Cerebellar cortex (tissue), 1 donor: ENCODE measurements at places on chromosomes 6 and 20.

DNA sequence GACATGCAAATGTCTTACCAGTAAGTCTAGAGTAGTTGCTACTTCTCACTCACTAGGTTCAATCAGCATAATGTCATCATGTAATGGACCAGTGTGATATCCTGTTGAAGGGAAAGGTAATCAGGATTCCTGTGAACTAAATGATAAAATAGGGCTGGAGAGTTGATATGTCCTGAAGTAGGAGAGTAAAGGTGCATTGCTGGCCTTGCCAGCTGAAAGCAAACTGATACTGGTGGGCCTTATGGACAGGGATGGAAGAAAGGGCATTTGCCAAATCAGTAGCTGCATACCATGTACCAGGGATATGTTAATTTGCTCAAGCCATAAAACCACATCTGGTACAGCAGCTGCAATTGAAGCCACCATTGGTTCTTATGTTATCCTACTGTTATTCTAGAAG is 37.5 kb upstream of the IYD start:
- no peak for DNase-seq

- peak; percentile 91 for DNase-seq
Observed at GRCh38 chr20:2879146-2879545, 5.9 kb downstream of the PTPRA start.

GRCh38 chr6:1399085-1399780 is 9.9 kb downstream of the FOXF2 start:
- DNase-seq: no peak

DNA sequence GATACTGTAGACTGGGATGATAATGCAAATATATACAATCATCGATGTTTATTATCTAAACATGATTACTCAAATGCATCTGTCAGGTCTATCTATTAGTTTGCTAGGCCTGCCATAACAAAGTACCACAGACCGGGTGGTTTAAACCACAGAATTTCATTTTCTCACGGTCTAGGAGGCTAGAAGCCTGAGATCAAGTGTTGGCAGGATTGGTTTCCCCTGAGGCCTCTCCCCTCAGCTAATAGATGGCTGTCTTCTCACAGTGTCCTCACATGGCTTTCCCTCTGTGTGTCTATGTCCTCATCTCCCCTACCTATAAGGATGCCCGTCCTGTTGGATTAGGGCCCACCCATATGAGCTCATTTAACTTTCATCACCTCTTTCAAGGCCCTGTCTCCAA is 512.6 kb upstream of the SLC35B3 start:
- DNase-seq: no peak

GRCh38 chr6:70423189-70424134 is 10.2 kb downstream of the FAM135A start:
- DNase-seq: no peak

DNA sequence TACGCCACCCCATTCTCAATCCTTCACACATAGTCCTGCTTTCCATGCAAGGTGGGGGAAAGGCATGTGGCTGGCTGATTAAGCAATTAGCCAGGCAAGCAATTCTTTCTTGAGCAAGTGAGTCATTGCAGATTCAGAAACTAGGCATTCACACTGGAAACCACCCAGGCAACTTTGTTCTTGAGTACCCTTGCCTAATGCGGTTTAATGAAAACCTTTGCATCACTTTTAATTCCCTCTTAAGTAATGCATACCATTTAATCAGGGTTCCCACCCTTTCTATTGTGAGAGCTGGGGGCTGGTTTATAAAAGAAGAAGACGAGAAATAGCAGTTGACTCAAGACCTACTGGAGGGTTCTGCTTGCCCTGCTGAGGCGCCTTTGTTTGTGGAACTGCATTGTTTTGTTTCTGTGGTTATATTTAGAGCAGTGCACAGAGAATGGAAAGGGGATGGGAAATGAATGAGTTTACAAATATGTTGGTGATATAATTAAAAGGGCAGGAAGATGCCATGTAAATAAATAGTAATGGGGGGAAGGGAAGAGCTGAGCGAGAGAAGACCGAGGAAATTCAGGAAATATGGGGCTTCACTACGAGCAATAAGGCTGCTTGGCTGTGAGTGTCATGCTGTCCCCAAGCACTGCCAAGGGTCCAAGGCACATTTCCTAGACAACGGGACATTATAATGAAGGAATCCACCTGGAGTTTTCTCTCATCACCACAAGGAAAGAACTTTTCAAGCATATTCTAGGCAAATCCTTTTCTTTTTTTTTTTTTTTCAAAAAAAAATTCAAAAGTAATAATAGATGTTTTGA is 48.8 kb upstream of the TSHZ2 start:
- DNase-seq: no peak

- DNase-seq: no peak
Observed at GRCh38 chr6:167706313-167707109, 120.2 kb upstream of the AFDN start.

DNA sequence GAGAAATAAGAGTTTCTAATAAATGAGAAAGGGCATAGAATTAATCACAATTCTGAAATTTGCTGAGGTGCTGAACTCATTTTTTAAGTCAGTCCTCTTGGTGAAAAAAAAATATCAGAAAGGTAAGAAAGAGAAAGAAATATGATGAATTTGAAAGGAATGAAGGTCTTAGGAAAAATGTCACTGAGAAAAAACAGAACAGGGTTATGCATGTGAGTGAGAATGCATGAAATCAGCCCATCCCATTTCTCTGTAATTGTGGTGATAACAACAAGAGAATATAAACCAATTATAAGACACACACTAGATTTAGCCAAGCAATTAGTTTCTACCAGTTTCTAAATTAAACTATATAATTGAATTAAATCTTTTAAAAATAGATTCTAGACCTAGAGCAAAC is 138.9 kb downstream of the TBX18 start:
- no peak for DNase-seq

- DNase-seq: no peak
Observed at GRCh38 chr6:4819706-4820283, 43.6 kb downstream of the CDYL start.

DNA sequence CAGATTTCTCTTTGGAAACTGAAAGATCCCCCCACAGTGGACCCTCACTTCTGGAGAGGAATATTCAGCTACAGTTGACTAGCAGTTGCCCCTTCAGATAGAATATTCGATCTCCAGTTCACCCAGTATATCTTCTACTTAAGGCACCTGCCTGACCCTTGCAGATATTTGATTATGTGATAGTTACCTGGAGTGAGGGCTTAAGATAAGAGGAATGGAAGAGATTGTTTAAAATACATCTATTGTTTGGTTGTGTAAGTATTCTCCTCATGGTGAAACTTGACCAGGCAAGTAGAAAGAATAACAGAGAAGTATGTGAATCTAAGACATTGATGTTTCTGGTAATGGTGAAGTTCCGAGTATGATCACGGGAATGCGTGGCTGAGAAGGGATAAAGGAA is 1.6 kb upstream of the ZCCHC3 start:
- no peak for DNase-seq

GRCh38 chr6:14068133-14068532 is 49.4 kb upstream of the CD83 start:
- no peak for DNase-seq

DNA sequence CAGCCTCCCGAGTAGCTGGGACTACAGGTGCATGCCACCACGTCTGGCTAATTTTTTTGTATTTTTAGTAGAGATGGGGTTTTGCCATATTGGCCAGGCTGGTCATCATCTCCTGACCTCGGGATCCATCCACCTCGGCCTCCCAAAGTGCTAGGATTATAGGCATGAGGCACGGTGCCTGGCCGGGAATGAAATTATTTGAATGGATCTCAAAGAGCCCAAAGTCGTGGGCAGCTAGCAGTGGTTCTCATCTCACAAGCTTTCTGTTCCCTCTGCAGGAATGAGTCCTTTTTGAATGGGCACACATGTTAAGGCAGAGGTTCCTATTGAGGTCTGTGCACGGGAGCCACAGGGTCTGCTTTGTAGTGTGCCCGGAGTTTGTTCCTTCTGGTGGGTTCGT is 34.9 kb downstream of the PPP1R3G start:
- no peak for DNase-seq

- no peak for DNase-seq
Observed at GRCh38 chr20:50915424-50915823, 15.8 kb downstream of the ADNP start.

GRCh38 chr20:60240415-60240814 is 282.2 kb downstream of the CDH26 start:
- no peak for DNase-seq

DNA sequence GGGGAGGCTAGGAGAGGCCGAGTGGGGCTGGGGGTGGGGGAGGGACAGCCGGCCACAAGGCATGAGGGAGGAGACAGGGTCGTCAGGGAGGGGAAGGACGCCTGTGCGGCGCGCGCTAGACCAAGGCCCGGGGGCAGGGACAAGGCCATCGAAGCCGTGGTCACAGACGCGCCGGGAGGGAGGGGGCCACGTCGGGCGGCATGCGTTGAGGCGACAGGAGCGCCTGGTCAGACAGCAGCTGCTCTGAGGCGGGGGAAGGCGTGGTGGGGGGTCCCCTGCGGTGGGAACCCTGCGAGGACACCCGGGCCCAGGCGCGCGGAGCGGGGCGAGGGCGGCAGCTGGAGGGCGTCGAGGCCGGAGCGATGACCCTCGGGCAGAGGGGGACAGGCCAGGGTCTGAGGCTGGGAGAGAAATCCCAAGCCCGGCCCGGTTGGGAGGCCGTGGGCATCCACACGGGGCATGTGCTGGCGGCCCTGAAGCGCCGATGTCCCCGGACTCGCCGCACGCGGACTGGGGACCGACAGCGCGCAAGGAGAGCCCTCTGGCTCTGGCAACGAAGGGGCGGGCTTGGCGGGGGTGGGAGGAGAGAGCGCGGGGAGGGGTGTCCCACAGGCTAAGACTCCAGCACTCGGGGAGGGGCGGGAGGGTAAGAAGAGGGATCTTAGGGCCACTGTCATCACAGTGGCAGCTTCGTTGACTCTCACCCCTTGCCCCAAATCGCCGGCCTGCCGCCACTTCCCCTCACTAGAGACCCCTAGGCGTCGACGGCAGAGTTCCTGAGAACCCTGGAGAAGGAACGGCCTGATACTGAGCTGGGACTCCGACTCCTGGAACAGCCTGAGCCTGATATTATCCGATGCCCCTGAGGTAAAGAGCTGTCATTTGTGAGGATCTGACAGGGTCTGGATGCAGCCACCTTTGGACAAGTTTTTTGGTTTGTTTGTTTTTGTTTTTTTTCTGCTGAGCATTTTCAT is 5.0 kb downstream of the TMEM239 start:
- DNase-seq: no peak

- no peak for DNase-seq
Observed at GRCh38 chr6:109008054-109008453, 86.6 kb downstream of the SESN1 start.

DNA sequence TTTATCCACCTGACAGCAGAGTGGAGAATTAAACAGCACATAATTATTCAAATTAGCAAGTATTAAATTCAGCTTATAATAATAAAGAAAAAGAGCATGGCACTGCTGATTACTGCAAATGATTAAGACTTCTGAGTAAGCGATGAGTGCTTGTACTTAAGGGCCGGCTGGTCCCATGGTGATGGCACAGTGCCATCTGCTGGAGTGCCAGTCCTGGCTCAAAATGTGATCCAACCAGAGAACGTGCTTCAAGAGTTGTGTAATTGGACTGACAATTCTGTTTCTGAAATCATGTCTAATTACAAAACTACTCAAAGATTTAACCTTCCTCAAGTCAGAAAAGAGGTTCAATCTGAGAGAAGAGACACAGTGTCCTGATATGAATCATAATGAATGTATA is 181.6 kb upstream of the RGS17 start:
- DNase-seq: peak; percentile 22

- DNase-seq: no peak
Observed at GRCh38 chr6:30891816-30892538, 7.7 kb downstream of the DDR1 start.

DNA sequence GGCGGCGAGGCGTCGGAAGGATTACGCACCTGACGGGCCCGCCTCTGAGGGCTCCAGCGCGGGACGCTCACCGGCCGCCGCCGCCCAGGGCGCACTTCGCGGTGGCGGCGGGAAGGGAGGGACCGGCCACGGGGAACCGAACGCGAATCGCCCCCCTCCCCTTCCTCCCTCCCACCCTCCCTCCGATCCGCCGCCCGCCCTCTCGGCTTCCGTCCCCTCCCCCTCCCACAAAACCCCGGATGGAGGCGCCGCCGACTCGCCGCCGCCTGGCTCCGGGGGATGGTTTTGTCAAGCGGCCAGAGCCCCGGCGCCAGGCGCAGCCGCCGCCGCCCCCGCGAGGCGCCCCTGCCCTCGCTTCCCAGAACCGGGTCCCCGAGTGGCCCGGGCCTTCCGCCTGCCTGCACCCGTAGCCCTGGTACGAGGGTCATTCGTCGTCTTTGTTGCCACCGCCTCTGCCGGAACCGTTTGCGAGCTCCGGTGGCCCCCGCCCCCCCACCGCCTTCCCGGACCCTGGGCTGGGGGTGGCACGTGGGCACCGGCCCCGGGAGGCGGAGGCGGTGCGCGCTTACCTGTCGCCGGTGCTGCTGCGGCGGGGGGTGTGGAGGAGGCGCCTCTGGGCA is 398 bp downstream of the ZBTB2 start:
- DNase-seq: peak; percentile 55

GRCh38 chr6:168527451-168528210 is 86.6 kb downstream of the SMOC2 start:
- DNase-seq: no peak

GRCh38 chr6:134041093-134041492 is 11.3 kb downstream of the SLC2A12 start:
- no peak for DNase-seq

GRCh38 chr6:39995633-39996032 is 61.4 kb upstream of the MOCS1 start:
- DNase-seq: no peak

DNA sequence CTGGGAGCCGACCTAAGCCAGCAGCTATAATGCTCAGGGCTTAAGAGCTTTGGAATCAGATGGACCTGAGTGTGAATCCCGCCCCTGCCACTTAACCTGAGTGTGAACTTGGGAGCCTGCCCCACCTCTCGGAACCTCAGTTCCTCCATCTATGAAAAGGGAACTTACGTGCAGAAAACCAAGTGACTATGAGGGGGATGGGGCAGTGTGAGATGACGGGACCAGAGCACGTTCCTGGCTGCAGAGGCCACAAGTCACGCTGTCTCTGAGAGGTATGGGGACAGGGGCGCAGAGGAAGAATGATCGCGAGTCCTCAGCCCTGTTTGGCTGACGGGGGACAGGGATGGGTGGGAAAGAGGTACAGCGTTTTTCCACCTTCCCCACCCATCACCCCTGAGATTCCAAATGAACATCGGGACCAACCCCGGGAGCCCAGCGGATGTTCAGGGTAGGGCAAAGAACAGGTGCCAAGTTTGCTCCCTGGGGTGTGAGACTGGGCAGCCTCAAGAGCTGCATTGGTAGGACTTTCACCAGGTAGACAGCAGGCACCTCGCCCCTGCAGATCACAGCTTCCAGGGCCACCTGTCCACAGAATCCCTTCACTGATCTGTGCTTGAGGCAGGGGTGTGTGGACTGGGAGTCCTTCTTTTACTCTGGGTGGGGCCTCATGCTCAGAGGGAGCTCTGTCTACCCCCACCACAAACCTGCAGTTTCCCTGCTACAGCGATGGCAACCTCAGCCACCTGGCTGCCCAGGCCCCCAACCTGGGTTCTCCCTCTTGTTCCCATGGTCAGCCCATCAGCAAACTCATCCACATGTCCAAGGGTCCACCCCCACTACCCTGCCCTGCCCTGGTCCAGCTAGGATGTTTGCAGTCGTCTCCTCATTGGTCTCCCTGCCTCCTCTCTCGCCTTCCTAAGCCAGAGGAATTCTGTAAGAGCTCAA is 85.8 kb downstream of the CEBPB start:
- no peak for DNase-seq

- DNase-seq: no peak
Observed at GRCh38 chr20:1402149-1402548, 9.3 kb upstream of the FKBP1A start.

GRCh38 chr20:38094373-38094891 is 60.9 kb downstream of the RPRD1B start:
- DNase-seq: no peak
